ENCODE measurements at places on chromosomes 5 and 9. TPM values are rescaled to one million over a fixed set of nuclear protein-coding genes. Genes with fewer than 3 reads are reported as not detected.

CAMK2A gene
- total RNA-seq, result 1.5 TPM

MAPKAP1 gene
- 89.0 TPM for total RNA-seq

HAVCR1 gene
- total RNA-seq, result not detected

AIF1L gene
- total RNA-seq, result 55.9 TPM

TEX48 gene
- not detected for total RNA-seq

EXOC3 gene
- total RNA-seq, result 54.6 TPM

BTNL8 gene
- not detected for total RNA-seq

STKLD1 gene
- total RNA-seq, result 0.78 TPM

RHOBTB3 gene
- 219 TPM for total RNA-seq

CCDC112 gene
- total RNA-seq, result 15.0 TPM

CNTNAP3 gene
- total RNA-seq, result 20.8 TPM

TTC23L gene
- total RNA-seq, result 5.4 TPM

ARHGEF39 gene
- not detected for total RNA-seq

OR1L6 gene
- not detected for total RNA-seq

CCDC152 gene
- 2.9 TPM for total RNA-seq

ST8SIA4 gene
- 5.7 TPM for total RNA-seq

TAF11L5 gene
- total RNA-seq, result not detected

SOHLH1 gene
- not detected for total RNA-seq

SPATA31C2 gene
- total RNA-seq, result not detected

GRM6 gene
- total RNA-seq, result not detected

CD14 gene
- total RNA-seq, result 73.9 TPM

BHMT2 gene
- total RNA-seq, result 39.4 TPM

HEMGN gene
- total RNA-seq, result not detected

PRRX2 gene
- 32.1 TPM for total RNA-seq

MEIKIN gene
- not detected for total RNA-seq

MAST4 gene
- total RNA-seq, result 24.3 TPM

SPACA9 gene
- 4.2 TPM for total RNA-seq

PCDHA4 gene
- 1.6 TPM for total RNA-seq

LCN12 gene
- total RNA-seq, result 16.8 TPM

CTXN3 gene
- total RNA-seq, result not detected

ACOT12 gene
- total RNA-seq, result not detected

LCP2 gene
- total RNA-seq, result 53.8 TPM

CCL28 gene
- 7.5 TPM for total RNA-seq

PCDH12 gene
- 4.5 TPM for total RNA-seq

TTC16 gene
- 0.30 TPM for total RNA-seq

NUDT12 gene
- total RNA-seq, result 27.1 TPM

SLC36A3 gene
- not detected for total RNA-seq
